ENCODE measurements at places on chromosomes 7 and 10.
A peak's percentile ranks its signal among the peaks of the same experiment; 100 is the strongest.

DNA sequence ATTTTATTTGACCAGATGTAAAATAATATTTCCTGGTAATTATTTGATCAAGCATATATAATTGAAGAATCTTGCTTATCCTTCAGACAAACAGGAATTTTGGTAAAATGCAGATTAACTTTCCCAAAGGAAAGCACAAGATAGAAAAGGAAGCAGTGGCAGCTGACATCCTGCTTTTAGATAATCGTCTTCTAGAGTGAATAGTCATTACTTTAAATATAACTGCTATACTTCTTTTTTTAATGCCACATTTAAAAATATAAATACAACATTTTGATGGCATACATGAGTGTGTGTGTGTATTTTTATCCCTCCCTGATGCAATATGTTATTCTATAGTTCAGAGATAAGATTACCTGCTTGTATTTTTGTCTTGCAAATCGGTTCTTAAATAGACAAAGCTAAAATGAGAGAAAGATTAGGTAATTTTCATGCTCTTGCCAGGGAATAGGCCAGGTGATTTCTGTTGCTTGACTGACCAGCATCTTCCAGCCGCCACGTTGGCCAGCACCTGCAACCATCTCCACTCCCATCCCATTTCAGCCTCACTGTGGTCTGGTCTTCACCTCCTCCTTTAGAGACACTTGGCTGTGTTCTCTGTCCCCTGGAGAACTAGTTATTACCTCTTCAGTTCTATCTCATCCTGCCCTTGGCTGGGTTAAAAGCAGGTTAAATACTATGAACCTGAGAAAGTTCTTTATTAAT is 58.1 kb downstream of the MDFIC start:
- no peak for DNase-seq

DNA sequence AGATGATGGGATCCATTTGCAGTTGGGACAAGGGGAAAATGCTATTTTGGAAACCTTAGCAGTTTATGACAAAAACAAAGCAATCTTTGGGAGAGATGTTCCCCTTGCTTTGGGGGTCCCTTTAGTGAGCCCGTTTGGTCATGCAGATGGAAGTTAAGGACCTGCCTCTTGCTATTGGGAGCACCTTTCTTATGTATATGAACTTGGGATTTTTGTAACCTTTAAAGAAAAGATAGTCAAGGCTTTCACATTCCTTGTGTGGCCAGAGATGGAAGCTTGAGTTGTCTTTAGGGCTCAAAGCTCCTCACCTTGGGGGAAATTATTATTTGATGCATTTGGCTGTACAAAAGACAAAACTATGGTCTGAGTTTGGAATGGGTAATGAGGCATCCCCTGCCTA is 179.0 kb upstream of the PLPP4 start:
- DNase-seq: no peak

DNA sequence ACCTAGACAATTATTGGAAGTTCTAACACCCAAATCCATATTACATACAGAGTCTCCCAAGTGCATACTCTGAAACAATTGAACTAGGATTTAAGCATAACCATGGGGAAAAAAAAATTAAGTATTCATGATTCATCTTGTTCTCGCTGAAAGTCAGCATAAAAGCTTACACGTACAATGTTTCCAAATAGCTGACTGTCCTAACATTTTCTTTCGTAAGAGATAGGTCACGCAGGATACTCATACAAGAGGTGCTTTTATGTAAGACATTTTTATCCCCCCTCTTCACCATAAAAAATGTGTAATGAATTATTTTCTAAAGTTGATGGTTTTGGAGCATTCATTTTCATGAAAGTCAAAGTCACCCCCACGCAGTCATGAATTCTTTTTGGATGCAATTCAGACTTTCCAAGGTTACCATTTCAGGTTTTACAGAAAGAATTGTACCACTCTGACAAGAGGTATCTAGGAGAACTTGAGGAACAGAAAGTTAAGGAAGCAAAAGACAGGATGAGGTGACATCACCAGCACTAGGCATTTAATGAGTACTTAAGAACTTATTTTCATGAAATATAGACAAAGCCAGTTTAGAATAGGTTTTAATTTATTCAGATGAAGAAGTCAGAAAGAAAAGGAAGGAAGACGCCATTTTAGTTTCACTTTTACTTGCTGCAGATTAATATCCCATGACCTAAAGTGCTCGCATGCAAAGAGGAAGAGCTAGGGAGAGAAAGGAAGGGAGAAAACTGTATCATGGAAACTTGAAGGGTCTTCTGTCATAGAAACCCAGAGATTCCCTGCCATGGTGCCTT is 55.8 kb downstream of the TMEM26 start:
- DNase-seq: no peak

DNA sequence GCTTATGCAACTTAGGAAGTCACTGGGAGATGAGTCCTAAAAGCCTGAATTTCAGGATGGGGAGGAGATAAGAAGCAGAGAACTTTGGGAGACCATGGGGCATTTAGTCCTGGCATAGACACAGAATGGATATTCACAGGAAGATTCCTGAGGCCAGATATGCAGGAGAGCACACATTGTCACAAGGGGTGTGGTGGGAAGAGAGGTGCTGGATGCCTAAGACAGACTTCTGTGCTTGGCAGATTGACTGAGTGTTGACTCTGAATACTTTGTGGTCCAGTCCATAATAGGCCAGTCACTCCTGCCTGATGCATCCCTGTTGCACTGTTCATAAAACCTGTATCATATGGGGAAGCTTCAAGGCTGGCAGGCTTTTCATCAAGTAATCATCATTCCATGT is 18.5 kb downstream of the SRI start:
- DNase-seq: no peak

DNA sequence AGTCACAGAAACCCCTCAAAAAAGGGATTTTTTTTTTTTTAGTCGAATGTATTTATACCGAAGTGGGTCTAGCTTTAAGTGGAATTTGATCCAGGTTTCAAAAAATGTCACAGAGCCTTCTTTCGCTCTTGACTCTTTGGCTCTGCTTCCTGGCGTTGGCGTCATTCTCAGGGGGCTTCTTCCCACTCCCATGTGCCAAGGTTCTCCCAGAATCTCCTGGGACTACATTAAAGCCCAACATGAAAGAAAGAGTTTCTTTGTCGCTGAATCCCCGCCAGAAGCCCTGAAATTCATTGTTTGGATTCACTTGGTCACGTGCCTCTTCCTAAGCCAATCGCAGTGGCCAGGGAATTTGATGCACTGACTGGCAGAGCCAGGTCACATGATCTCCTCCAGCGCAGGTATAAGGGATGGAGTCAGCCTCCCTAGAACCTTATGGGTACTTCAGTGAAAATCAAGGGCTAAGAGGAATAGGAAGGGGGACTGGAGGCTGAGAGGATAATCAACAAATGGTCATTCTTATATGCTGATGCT is 101.2 kb downstream of the RPS24 start:
- no peak for DNase-seq

- no peak for DNase-seq
Measured at GRCh38 chr7:71574153-71574860, 442.4 kb downstream of the GALNT17 start.

GRCh38 chr7:2931034-2931415 is 86.9 kb upstream of the GNA12 start:
- peak; percentile 11 for DNase-seq

GRCh38 chr7:82382276-82382675 is 61.3 kb downstream of the CACNA2D1 start:
- no peak for DNase-seq

Measured in left ventricle myocardium superior (tissue), 1 donor.